ENCODE measurements at places on chromosomes 2 and 18.

GRCh38 chr2:43067254-43068040 is 159.0 kb downstream of the ZFP36L2 start:
- DNase-seq: no peak

- DNase-seq: no peak
Measured at GRCh38 chr2:197088694-197089093, 162.2 kb upstream of the PGAP1 start.

GRCh38 chr18:78407466-78407844 is 572.2 kb upstream of the SALL3 start:
- DNase-seq: no peak

DNA sequence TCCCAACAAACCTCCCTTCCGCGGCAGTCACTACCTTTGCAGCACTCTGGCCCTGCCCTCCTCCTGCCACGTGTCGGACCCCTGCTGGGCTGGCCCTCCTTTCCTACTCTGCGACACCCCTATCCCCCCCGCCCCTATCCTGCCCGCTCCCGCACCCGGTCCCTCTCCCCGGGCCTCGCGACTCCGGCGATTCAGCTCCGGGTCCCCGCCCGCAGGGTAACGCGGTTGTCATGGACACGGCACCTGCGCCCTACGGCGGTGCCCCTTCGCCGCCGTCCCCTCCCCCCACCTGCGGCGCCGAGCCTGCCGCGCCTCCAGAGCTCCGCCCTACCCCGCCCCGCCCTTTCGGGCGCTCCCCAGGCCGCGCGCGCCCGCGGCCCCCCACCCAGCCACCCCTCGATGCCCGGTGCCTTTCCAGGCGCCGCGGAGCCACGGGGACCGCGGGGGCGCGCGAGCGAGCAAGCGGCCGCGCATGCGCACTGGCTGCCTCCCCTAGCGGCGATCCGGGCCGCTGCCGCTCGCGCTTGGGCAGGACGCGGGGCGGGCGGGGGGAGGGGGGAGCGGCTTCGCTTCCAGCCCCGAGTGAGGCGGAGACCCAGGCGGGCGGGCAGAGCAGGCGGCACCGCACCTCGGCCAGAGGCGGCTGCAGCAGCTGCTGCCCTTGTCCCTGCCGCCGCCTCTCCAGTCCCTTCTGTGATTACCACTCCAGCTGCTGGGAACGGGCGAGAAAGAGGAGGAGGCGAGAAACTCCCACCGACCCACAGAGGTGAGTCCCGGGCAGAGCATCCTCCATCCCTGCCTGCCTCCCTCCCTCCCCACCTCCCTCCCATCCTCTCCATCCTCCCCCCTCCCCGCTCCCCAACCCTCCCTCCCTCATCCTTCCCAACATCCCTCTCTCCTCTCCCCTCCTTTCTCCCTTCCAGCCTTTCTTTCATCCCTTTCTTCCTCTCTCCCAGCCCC is at the start of gene CTNNA2:
Gene CTNNA2 (plus strand): TSS at position 610 of the 960 bp plus-strand sequence.
- DNase-seq: no peak

DNA sequence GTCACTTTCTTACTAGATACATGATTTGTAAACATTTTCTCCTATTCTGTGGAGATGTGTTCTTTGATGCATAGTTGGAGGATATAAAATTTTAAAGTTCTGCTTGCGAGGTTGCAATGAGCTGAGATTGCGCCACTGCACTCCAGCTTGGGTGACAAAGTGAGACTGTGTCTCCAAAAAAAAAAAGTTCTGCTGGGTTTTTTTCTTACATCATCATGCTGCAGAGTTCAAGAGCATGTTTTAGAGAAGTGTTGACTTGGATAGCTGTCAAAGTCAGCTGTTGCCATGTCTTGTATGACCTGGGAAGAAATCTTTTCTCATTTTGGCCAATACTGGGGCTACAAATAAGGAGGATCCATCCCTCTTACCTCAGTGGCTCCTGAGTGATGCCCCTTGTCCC is 71.3 kb downstream of the UGGT1 start:
- DNase-seq: peak; percentile 16

DNA sequence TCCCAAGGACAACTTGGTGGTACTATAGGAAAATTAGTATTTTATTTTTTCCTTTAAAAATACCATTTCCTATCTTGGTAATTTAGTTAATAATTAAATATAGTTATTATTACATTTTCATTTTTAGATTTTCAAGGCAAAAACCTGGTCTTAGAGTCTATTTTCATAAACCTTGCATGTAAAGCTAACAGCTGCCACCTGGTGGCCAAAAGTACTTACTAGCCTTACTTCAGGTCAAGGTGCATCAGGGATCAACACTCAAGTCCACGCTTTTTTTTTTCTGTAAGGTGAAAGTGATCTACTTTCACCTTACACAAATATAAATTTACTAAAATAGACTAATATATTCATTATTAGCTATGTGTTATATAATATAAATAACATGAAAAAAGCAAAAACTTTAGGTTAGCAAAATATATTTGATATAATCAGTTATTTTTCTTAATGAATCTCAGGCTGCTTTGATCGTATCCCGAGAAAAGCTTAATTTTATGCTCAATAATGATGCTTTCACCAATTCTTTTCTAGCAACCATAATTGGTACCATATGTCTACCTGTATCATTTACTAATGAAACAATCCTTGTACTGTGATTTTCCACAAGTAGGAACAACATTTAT is 62.5 kb downstream of the RELCH start:
- peak; percentile 76 for DNase-seq

- no peak for DNase-seq
Measured at GRCh38 chr18:37309059-37309458, 256.5 kb downstream of the CELF4 start.

DNA sequence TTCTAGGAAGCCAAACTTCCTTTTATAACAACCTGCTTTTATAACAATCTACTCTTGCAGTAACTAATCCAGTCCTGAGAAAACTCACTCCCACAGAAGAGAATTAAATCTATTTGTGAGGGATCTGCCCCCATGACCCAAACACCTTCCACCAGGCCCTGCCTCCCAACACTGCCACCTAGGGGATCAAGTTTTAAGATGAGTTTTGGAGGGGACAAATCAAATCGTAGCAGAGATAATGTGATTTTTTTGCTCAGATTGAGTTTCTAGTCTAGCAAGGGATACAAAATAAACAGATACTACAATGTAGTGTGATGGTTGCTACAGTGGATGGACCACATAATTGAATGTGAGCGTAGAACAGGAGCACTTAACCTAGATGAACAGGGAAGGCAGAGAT is 52.2 kb downstream of the NCOA1 start:
- DNase-seq: peak; percentile 18

DNA sequence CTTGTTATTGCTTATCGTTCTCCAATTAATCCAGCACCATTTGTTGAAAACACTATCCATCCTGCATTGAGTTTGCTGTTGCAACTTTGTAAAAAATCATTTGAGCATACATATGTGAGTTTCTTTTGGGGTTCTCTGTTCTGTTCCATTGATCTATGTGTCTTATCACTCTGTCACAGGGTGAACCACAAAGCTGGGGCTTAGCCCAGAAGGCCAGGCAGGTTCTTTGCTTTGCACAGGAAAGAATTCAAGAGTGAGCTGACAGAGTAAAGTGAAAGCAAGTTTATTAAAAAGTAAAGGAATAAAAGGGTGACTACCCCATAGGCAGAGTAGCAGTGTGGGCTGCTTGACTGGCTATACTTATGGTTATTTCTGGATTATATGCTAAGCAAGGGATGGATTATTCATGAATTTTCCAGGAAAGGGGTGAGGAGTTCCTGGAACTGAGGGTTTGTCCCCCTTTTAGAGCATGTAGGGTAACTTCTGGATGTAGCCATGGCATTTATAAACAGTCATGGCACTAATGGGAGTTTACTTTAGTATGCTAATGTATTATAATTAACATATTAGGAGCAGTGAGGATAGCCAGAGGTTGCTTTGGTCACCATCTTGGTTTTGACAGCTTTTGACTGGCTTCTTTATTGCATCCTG is 46.8 kb downstream of the RNF138 start:
- no peak for DNase-seq

DNA sequence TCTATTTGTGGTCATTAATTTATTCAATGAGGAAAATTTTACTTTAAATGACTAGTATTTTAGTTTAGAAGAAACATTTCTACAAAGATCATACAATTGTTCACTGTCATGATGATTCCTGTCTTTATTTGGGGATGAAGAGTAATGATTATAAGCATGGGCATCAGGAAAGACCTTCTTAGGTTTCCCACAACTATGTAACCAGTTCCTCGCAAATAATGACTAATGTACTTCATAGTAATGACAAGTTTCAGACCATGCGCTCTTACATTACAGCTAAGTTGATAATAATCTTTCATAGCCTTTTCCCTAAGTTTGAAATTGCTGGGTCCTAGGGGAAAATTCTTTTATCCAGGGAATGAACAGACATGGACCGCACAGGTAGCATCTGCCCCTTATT is 90.5 kb downstream of the MYO5B start:
- DNase-seq: no peak

DNA sequence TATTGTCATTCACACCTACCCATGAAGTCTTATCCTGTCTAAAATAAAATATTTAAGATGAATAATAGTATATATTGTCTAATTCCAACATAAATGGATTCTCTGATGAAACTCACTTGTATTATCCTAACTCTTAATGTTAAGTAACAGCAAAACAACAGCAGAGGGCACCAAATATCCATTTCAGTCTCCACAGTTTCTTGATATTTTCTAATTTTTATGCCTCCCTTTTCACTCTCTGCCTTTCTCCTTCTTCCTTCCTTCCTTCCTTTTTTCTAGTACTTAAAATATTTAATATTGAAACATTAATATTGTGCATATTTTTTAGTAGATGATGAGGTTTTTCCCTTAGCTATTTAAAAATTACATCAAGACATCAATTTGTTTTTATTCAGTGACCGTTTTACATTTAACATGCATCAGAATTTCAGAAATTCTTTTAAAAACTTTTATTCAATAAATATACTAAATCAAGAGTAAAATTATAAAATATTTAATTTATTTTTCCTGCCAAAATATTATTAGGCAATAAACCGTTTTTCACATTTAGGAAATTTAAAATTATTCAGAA is 97.6 kb downstream of the WDR7 start:
- peak; percentile 32 for DNase-seq

DNA sequence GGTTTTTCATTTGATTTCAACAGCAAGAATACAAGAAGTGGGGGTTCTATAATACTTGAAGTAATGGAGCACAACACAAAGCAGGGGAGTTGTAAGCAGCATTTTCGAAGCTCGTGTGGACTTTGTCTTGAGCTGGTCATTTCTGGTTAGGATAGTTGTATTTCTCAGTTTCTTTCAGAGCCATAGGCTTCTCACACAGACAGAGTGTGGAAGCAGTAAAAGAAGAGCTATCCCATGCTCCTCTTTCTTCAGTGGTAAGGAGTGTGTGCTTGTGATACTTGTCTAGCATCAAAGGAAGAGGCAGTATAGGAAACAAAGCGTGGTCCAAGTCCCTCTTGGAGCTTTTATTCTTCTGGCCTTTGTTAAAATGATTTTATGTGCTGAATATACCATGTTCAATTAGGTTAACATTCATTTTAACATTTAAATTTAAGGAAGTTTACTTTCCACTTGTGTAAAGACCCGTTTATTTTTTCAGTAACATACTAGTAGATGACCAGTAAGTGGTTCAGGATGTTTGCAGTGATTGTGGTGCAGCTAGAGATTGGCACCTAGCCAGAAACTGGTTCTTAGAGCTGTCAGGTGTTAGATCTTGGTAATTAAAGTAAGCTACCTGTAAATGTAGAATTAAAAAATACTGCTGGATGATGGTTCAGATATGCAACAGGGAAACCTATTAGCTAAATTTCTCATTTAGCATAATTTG is 14.6 kb downstream of the CCNYL1 start:
- no peak for DNase-seq

DNA sequence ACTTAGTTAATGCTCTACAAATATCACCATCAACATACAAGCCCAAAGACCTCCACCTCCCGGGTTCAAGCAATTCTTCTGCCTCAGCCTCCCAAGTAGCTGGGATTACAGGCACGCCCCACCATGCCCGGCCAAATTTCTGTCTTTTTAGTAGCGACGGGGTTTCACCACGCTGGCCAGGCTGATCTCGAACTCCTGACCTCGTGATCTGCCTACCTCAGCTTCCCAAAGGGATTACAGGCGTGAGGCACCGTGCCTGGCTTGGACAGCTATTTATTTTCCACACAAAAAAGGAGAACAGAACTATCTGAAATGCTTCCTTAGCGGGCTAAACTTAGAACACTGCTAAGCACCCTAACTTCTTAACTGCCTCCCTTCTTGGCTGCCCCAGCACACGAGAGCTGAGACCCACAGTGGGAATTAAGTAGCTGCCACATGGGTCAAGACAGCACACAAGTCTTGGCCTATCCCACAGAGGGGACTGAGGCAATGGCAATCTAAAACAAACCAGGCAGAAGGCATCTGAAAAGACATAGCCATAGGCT is 24.8 kb downstream of the CYTIP start:
- no peak for DNase-seq

DNA sequence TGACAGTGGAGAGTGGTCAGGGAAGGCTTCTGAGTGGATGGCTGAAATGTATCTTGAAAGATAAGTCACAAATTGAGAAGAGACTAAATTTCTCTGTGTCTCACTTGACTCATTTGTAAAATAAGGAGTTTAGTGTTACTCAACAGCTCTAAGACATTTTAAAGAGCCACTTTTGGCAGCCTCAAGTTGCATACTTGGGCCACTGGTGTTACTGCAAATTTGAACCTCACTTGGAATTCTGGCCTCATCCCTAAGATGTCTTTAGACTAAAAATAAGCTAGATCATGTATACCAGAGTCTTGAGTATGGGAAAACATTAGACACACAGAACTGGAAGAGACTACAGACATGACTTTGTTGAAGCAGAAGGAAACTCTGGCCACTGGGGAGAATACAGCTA is 4.5 kb upstream of the MTLN start:
- DNase-seq: no peak

GRCh38 chr2:121697108-121697631 is 39.5 kb downstream of the NIFK start:
- DNase-seq: no peak

- DNase-seq: no peak
Measured at GRCh38 chr2:46309052-46309953, 12.1 kb downstream of the EPAS1 start.

DNA sequence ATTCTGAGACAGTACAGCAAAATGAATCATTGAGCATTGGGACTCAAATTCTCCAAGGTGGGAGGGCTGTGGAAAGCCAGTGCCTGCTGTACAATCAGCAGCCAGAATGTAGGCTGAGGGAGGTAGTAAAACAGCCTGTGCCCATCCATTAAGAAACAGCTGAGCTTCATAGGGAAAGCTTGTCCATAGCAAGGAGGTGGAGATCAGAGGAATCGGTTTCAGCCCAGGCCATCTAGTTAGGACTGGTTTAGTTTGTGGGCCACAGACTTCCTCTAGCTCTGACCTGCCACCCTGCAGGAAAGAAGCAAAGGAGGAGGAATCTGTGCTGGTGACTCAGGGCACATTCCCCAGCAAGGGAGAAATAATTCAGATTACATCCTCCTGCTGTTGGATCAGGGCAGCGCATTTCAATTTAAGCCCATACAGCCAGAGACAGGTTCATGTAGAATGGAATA is 333.4 kb downstream of the SETBP1 start:
- no peak for DNase-seq

All from AML-193 (cell line).